ENCODE measurements at places on chromosomes 5 and 9. TPM values are rescaled to one million over a fixed set of nuclear protein-coding genes. Genes with fewer than 3 reads are reported as not detected.
A peak's percentile ranks its signal among the peaks of the same experiment; 100 is the strongest.

PCA3 gene
- total RNA-seq, result 1.4 TPM

ADGRD2 gene
- total RNA-seq, result not detected

KCTD16 gene
- 50.0 TPM for total RNA-seq

FLT4 gene
- total RNA-seq, result 3.6 TPM

FAM169A gene
- 65.8 TPM for total RNA-seq

CXCL14 gene
- total RNA-seq, result 78.4 TPM

CDH9 gene
- total RNA-seq, result 23.1 TPM

CDH18 gene
- 92.1 TPM for total RNA-seq

INSL6 gene
- not detected for total RNA-seq

CBY3 gene
- total RNA-seq, result not detected

GLIPR2 gene
- 6.8 TPM for total RNA-seq

DNA sequence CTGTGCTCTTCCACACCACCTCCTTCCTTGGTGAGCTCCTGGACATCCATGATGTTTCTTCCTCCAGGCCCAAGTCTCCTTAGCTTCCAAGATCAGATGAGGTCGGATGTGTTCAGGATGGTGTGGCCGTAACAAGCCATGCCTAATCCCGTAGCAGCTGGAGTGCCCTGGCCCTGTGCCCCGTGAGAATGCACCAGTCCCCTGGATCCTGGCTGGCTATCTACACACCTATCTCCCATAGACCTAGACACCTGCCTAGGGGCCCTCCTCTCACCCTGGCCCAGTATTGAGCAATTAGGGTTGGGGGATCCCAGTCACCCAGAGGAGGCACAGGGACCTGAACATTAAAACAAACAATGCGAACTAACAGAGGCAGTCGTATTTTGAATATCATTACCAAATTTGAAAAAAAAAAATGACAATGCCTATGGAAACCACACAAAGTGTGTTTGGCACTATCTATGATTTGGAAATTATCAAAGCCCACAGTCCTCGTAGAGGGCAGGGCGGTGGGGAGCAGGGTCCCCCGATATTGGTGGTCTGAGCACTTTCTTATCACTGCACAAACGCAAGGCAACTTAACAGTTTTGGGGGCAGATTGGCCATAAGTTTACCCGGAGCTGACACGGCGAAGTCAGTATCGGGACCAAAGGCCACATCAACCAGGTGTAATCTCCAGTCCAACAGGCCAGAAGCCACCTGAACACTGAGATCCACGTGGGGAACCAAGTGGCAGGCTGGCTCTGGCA lies 13.2 kb downstream of the ENG start:
- DNase-seq, result no peak

- DNase-seq, result no peak
Measured at GRCh38 chr5:95881833-95882232, 59.3 kb upstream of the GLRX start.

GRCh38 chr5:103532086-103532734 lies 30.4 kb downstream of the NUDT12 start:
- DNase-seq, result no peak

- DNase-seq, result no peak
Measured at GRCh38 chr5:7363067-7363677, 32.8 kb upstream of the ADCY2 start.

- peak; percentile 46 for DNase-seq
Measured at GRCh38 chr9:20683351-20684034, 566 bp upstream of the FOCAD start.

GRCh38 chr5:34928267-34928666 lies 1.1 kb upstream of the DNAJC21 start:
- DNase-seq, result no peak

GRCh38 chr5:76175821-76176403 lies 92.7 kb downstream of the SV2C start:
- no peak for DNase-seq

DNA sequence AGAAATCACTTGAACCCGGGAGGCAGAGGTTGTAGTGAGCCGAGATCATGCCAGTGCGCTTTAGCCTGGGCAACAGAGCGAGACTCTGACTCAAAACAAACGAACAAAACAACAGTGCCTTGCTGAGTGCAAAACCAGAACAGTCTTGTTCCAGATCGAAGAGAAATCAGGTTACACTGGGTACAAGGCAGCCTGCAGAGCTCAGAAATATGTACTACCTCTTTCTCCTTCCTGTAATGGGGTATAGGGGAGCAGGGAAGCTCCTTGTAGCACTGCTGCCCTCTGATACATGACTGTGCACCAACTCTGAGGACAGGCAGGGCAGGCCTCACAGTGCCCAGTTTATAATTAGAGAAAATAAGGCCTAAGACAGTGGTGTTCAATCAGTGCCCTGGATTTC lies 24.7 kb downstream of the TBC1D2 start:
- no peak for DNase-seq

- DNase-seq, result no peak
Measured at GRCh38 chr5:93226202-93226735, 354.8 kb downstream of the NR2F1-AS1 start.

GRCh38 chr9:14273696-14274121 lies 40.2 kb downstream of the NFIB start:
- DNase-seq, result no peak

GRCh38 chr5:79800979-79801827 lies 111.6 kb downstream of the CMYA5 start:
- DNase-seq, result no peak

DNA sequence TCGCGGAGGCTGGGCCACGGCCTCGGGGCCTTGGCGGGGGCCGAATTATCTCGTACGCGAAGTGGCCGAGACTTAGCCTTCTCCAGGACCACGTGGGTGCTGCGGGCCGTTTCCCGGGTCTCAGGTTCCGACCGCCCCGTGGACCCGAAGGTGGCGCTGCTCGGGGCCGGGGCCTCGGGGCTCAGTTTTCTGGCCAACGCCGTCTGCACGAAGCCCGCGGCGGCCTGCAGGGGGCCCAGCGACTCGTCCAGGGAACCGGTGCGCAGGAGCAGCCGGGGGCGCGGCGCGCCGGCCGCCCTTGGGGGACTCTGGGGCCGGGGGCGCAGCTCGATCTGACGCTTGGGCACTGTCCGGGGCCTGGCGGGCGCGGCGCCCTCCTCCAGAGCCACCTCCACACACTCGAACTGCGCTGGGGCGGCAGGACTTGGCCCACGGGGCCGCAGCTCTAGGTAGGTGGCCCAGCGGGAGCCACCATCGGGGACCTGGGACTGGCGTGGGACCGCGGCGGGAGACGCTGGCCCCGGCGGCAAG lies 716 bp downstream of the PROB1 start:
- no peak for DNase-seq

DNA sequence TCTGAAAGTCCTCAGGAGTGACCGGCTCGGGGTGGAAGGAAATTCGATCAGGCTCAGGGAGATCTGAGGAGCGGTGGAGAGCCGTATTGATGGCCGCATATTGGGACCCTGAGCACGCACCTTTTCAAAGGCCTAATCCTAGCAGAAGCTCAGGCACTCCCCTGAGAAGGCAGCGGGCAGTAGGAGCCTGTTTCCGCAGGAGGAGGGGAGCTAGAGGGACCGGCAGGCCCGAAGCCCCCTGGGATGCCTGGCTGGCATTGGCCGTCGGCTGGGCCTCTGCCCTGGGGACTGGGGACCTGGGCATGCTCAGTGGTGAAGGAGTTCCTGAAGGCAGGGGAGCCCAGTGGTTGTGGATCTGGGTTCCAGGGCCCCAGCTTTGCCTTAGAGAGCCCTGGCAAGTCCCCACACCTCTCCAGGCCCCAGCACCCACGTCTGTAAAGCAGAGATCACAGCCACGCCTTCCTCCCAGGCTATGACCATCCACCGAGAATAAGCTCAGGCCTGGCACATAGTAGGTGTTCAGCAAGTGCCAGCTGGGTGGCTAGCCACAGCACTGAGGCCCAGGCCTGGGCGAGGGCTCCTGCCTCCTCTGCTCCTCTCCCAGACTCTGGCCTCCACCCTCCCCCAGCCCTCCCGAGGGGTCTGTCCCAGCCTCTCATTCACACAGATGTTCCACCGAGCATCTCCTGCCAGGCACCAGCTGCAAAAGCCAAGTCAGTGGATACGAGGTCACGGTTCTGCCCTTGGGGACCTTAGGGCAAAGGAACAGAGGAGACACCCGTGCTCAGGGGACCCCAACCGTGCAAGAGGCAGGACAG lies 17.2 kb upstream of the QRFP start:
- no peak for DNase-seq

GRCh38 chr5:2883771-2884170 lies 132.3 kb upstream of the IRX2 start:
- DNase-seq, result no peak

DNA sequence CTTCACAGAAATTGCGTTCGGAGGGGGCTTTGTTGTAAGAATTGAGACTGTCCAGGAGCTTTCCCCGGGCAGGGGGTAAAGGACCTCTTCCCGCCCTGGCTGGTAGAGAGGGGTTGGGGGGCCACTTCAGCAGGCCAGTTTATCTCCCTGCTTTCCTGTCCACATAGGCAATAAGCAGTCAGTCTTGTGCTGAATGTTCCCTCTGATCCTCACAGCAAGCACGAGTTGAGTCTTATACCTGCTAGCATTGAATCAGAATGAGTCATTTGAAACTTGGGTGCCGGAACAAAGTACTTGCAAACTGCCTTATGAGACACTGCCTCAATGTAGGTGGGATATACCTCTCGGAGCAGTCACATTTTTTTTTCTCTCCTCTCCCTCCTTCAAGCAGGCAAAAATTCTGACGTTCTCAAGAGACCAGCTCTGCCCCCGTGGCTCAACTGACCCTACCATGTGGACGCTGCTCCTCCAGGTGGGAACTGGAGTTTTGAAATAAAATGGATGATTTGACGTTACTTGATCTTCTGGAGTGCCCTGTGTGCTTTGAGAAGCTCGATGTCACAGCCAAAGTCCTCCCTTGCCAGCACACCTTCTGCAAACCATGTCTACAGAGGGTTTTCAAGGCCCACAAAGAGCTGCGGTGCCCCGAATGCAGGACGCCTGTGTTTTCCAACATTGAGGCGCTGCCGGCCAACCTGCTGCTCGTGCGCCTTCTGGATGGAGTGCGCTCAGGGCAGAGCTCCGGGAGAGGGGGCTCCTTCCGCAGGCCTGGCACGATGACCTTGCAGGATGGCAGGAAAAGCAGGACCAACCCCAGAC lies 1.3 kb downstream of the SH3RF2 start:
- DNase-seq, result no peak

- no peak for DNase-seq
Measured at GRCh38 chr9:137506274-137506673, 43.9 kb downstream of the PNPLA7 start.

GRCh38 chr5:120600639-120601038 lies 136.5 kb downstream of the PRR16 start:
- no peak for DNase-seq

DNA sequence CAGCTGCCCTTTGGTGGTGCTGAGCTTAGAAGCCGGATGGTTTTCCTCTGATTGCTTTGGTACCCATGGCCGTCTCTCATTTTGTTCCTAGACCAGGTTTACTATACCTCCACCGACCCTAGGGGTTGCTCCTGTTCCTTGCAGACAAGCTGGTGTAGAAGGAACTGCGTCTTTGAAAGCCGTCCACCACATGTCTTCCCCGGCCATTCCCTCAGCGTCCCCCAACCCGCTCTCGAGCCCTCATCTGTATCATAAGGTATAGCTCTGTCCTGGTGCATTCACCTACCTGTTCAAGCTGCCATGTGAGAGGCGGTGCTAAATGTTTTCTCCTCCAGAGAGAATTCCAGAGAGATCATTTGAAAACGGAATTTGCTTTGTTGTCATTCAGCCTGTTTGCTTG lies 39.5 kb downstream of the TENT4A start:
- DNase-seq, result no peak

- no peak for DNase-seq
Measured at GRCh38 chr5:123549256-123549904, 37.4 kb downstream of the CSNK1G3 start.

DNA sequence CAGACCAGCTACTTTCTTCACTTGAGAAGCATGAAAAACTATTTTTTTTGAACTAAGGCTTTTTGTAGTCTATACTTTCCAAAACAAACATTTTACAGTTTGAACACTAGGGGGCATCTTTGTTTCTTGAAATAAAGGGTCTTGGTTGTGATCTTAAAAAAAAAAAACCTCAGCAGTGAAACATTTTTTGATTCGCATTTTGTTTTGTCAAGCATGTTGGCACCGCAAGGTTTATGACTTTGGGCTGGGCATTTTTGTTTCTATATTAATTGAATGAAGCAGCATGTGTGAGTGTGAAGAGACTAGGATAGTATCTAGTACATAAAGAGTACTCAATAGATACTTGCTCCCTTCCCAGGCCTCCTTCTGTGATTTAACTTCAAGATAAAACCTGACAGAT lies 31.6 kb upstream of the ACOT12 start:
- DNase-seq, result no peak

DNA sequence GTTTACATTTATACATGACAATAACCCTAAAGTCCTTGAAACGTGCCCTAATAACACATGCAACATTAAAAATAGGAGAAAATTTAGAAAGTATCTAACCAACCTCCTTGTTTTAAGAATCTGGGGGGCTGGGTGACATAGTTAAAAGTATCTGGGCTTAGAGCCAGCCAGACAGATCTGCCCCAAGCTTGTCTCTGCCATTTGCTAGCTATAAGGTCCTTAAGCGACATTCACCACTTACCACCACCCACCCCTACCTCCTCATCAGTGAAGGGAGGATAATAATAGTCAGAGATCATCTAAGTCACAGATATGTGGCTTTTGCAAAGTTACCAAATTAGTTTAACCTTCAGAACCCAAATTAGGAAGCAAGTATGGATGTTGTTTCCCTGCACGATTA lies 33.8 kb upstream of the CAST start:
- no peak for DNase-seq
